ENCODE measurements at places on chromosomes 7 and 10. TPM values are rescaled to one million over a fixed set of nuclear protein-coding genes. Genes with fewer than 3 reads are reported as not detected.

DNA sequence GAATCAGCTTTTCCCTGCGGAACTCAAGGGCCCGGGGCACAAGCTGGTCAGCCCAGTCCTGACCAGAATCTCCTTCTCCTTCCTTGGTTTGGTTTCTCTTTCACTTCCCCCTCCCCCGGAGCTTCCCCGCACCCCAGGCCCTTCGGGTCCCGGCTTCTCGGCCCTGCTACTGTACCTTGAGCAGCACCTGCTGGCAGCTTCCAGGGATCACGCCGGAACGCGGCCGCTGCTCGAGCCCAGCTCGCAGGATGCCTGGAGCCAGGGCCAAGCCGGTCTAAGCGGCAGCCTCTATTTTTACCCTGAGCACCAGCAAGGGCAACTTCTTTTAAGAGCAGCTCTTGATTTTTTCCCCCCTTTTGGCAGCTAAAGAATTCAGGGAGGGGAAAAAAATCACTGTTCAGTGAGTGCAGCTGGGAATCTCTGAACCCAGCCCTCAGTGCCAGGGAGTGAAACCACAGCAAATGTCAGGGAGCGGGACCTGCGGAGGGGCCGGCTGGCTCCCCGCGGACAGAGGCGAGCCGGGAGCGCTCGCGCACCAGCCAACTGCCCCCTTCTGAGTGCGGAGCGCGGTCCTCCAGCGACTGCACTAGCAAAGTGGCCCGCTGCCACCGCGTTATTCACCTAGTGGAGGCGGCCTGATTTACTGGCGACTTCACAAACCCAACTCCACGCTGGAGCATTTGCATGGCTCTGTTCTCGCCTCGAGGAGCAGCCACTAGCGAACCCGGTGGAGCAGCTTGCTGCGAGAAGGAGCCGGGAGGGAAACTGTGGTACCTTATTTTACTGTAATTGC lies 2.4 kb upstream of the INHBA start:
- peak; percentile 84 for DNase-seq

The POLR2J2 gene
- polyA plus RNA-seq = 1.8 TPM

DNA sequence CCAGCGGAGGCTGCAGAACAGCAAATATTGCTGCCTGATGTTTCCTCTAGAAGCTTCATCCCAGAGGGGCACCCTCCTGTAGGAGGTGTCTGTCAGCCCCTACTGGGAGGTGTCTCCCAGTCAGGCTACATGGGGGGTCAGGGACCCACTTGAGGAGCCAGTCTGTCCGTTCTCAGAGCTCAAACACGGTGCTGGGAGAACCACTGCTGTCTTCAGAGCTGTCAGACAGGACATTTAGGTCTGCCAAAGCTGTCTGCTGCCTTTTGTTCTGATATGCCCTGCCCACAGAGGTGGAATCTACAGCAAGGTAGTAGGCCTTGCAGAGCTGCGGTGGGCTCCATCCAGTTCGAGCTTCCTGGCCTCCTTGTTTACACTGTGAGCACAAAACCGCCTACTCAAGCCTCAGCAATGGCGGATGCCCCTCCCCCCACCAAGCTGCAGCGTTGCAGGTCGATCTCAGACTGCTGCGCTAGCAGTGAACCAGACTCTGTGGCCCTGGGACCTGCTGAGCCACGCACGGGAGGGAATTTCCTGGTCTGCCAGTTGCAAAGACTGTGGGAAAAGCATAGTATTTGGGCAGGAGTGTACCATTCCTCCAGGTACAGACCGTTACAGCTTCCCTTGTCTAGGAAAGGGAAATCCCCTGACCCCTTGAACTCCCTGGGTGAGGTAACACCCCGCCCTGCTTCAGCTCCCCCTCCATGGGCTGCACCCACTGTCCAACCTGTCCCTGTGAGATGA lies 17.7 kb upstream of the MINDY3 start:
- DNase-seq = no peak

DNA sequence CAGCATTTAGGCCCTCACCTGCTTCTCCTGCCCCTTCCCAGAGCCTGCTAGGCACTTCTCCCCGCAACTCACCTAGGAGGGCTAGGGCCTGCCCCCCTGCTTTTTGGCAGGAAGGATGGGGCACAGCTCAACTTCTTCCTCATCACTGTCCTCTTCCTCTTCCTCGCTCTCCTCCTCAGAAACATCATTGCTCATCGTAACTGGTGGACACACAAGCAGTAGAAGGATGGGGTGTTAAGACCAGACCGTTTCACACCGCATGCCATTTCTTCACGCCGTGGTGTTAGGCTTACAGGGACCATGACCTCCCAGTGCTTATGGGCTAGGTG lies 1.6 kb downstream of the NPM3 start:
- DNase-seq = no peak

The TRIL gene
- 24.5 TPM for polyA plus RNA-seq

The TMEM270 gene
- not detected for polyA plus RNA-seq

The NAT16 gene
- polyA plus RNA-seq = not detected

The SNX10 gene
- 1.9 TPM for polyA plus RNA-seq

- no peak for DNase-seq
Measured at GRCh38 chr10:74177140-74177677, 26.2 kb downstream of the ADK start.

Measured in muscle of back (tissue), 13 donors.